Dorsolateral prefrontal cortex (tissue), 122 donors: ENCODE measurements at places on chromosomes 4 and X.

GRCh38 chr4:81179326-81179725 lies 35.7 kb downstream of the PRKG2 start:
- DNase-seq, result no peak

- no peak for DNase-seq
Observed at GRCh38 chrX:85378461-85378860, 1.0 kb downstream of the POF1B start.

DNA sequence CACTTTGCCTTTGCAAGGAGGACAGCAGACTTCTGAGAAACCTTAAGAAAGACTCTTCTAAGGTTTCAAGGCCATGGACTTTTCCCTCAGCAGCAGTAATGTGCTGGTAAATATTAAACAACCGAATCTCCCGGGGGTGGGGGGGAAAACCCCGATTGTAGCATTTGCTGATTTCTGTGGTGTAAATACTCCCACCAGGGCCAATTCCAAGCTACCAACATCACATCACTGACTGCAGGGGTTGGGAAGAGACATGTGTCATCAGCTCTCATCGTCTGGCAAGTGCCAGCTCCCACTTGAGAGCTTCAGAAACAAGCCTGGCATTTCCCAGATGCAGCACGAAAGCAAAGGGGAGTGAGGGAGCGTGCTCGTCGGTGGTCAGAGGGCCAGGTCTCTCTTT lies 101.2 kb downstream of the BCOR start:
- no peak for DNase-seq

- DNase-seq, result no peak
Observed at GRCh38 chr4:112511093-112511802, 4.7 kb downstream of the NEUROG2 start.

DNA sequence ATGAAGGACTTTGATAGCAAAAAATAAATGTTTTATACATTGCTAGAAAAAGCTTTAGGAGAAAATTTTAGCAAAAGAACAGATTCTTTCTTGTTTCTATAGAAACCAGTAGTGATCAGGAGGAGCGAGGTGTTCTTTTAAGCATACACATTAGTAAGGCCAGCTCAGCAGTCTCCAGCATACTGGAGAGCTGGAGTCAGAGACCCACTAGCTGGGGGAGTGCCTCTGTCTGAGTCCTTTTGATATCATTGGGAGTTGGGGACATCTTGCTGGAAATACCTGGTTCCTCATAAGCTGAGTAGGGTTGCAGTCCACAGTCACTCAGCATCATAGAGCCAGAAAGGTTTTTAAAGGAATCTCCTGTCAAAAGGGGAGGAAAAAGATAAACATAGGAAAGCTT lies 67.4 kb downstream of the AFF2 start:
- DNase-seq, result no peak

- no peak for DNase-seq
Observed at GRCh38 chr4:3016961-3017360, 53.6 kb downstream of the GRK4 start.

- no peak for DNase-seq
Observed at GRCh38 chrX:103464072-103464773, 55.1 kb downstream of the RAB40A start.

- DNase-seq, result no peak
Observed at GRCh38 chr4:105758958-105759357, 50.4 kb downstream of the GSTCD start.

- DNase-seq, result no peak
Observed at GRCh38 chr4:184357165-184357564, 117.2 kb downstream of the IRF2 start.

GRCh38 chr4:77473509-77473908 lies 132.1 kb upstream of the CXCL13 start:
- no peak for DNase-seq

DNA sequence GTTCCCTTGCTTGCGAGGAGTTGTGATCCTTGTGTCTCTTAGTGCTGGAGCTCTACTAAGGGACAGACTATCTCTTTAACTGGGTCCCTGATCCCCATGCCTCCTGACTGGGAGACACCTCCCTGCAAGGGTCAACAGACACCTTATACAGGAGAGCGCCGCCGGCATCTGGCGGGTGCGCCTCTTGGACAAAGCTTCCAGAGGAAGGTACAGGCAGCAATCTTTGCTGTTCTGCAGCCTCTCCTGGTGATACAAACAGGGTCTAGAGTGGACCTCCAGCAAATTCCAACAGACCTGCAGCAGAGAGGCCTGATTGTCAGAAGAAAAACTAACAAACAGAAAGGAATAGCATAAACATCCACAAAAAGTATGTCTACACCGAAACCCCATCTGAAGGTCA lies 115.6 kb upstream of the ITM2A start:
- no peak for DNase-seq

DNA sequence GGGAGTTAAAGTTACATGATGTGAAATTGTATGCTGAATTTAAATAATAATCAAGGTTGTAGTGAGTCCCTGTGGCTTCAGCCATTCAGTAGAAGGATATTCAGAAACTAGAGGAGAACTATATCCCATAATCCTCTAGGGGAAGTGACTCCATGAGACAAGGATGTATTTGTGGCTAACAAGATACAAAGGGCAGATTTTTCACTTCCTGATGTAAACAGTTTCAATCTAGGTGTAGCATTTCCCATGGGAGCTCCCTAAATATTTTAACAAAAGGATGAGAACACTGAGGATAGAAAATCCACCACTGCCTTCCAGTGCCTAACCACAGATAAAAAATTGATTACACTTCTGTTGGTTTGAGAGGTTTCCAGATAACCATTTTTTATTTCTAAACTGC lies 435.4 kb upstream of the TENM3 start:
- no peak for DNase-seq

- DNase-seq, result no peak
Observed at GRCh38 chr4:84070289-84070688, 428.8 kb downstream of the NKX6-1 start.

- DNase-seq, result no peak
Observed at GRCh38 chr4:156596706-156597329, 374.8 kb downstream of the PDGFC start.

- no peak for DNase-seq
Observed at GRCh38 chr4:182276210-182277109, 33.3 kb downstream of the TENM3 start.

DNA sequence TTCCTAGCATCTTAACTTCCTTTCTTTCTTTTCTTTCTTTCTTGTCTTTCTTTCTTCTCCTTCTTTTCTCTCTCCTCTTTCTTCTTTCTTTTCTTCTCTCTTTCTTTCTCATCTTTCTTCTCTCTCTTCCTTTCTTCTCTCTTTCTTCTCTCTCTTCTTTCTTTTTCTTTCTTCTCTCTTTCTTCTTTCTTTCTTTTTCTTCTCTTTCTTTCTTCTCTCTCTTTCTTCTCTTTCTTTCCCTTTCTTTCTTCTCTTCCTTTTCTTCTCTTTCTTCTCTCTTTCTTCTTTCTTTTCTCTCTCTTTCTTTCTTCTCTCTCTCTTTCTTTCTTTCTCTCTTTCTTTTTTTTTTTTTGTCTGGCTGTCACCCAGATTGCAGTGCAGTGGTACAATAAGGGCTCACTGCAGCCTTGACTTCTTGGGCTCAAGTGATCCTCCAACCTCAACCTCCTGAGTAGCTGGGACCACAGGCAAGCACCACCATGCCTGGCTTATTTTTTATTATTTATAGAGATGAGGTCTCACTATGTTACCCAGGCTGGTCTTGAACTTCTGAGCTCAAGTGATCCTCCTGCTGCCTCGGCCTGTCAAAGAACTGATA lies 17.5 kb downstream of the NMU start:
- DNase-seq, result no peak

DNA sequence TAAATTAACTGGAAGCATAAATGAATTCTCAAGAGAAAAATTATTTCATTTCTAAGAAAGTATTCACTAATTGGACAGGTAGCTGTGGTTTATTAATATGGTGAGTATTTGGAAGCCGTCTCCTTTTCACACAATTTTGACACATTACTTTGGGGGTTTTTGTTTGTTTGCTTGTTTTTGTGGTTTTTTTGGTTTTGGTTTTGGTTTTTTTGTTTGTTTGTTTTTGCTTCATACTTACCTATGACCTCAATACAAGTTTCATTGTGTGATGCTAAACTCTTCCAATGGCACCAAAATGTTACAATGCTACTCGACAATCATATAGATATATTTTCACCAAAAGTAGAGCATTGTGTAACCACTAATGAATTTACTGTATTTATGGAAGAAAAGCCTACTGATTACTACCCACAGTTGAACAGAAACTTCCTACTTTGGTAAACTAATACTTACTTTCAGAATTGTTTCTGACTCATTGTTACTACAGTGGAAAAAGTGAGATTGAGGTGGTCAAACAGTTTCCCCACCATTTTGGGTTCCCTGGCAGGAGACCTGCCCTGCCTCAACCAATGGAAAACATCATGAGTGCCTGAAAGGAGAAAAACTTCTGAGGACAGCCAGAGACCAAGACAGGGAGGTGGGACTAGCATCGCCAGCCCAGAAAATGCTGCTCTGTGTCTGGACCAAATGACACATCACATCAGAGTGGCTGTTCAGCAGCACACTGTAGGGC lies 443.1 kb downstream of the HNRNPD start:
- DNase-seq, result no peak

DNA sequence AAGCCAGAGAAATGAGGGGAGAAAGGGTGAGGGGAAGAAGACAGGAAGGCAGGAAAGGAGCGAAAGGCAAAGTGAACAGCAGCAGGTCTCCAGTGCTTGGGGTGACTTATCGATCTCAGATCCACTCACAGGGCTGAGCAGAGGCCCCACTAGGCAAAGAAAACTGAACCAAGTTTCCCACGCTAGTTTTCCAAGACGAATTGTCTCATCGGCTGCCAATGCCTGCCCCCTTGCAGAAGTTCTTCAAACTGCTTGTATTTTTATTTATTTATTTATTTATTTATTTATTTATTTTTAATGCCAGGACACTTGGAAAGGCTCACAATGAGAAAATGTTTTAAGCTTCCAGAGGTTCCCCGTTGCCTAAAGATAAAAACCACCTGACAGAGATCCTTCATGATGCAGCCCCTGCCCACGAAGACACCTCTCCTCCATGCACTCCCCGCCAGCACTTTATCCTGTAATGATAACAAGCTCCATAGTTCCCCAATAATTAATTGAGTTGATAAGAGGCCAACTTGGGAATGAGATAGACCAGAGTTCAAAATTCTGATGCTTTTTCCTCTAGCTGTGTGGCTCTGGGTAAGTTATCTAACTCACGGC lies 43.2 kb downstream of the QDPR start:
- no peak for DNase-seq

- no peak for DNase-seq
Observed at GRCh38 chrX:146967306-146967705, 152.8 kb upstream of the CXorf51A start.

- no peak for DNase-seq
Observed at GRCh38 chr4:125663896-125664767, 349.4 kb downstream of the FAT4 start.

GRCh38 chr4:2290488-2290887 lies 28.6 kb upstream of the MXD4 start:
- no peak for DNase-seq

DNA sequence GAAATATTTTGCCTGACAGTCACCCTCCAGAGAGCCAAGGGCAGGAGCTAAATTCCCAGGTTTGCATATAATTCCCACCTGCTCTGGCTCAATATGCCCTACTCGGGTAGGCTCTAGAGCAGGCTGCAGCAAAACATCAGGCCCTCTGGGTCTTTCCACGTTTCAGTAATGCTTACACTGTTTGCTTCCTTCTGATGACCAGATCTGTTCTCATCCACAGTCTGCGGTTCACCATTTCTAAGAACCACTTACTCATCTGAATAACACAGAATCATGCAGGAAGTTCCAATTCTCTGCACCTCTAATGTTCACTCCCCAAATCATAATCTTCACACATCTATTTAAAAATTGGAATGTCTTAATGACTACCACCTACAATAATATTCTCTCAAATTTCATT lies 141.4 kb downstream of the PPP3CA start:
- no peak for DNase-seq

GRCh38 chrX:84993150-84993549 lies 10.5 kb upstream of the APOOL start:
- DNase-seq, result no peak

DNA sequence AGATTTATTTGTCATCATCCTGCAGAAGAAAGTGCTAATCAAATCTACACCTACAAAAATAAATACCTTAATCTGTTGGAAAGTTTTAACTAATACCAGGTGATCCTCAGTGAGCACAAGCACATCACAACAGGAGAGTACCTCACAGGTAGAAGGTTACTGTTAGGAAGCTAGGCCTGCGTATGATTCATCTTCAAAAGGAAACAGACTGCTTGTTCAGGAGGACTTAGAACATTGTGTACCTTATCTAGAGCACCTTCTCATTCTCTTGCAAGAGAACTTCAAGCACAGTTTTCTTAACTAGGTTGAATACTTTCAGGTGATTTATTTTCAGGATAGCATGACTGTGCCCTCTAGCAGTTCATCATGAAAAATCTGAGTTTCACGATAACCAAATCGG lies 54.2 kb downstream of the MND1 start:
- no peak for DNase-seq

DNA sequence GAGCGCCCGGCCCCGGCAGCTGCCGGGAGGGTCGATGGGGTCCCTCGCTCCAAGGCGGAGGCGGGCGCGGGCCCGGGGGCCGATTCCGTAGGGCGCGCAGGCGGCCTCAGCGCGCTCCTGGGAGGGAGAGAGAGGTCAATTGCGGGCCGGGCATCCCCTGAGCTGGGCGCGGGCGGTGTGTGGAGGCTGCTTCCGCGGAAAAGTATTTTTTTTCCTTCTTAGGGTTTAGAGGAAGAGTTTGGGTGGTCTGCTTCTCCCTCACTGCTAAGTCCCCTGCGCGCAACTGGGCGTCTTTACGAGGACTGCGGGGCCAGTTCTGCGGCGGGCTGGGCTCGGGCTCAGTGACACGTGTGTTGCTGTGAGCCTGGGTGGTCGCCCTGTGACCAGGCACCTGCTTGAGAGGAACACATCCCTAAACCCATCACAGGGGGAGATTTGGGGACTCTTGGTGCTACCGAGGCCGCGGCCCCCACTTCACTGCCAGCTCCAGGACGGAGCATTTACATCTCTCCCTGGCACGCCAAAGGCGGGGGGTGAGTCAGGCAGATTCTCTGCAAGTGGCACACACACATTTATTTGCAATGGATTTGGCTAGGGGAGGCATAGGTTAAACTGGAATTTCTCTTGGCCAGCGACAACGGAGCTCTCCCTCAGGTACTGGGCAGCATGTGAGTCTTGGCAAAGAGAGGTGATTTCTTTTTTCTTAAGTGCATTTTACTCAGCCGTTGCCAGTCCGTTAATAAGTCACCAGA lies 151.2 kb upstream of the SLC4A4 start:
- DNase-seq, result no peak

- DNase-seq, result no peak
Observed at GRCh38 chrX:134528960-134529359, 69.0 kb downstream of the HPRT1 start.

DNA sequence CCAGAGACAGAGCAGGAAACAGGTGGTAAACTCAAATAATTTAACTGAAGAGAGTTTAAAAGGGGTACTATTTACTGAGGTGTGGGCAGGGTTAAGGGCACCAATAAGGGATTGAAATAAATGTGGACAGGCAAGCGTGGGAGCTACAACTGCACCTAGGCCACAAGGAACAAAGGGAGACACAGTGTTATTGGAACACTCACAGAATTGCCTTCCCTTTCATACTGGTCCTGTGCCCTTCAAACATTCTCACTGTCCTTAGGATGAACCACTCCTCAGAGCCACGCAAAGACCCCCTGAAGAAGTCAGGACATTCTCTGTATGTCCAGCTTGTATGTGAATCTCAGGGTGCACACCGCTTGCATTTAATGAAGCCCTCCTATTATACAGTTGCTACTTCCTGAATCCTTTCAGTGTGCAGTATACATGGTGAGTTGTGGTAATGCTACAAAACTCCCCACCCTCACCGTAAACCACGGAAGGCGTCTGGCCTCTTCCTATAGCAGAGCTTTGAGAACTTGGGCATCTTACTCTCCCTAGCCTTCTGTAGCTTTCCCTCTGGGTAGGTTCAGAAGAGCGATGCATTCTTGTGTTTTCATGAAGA lies 9.6 kb upstream of the MRPL1 start:
- DNase-seq, result no peak
